ENCODE measurements at places on chromosomes 6 and 20.

GRCh38 chr6:38877721-38878120 is 162.6 kb downstream of the DNAH8 start:
- no peak for DNase-seq

DNA sequence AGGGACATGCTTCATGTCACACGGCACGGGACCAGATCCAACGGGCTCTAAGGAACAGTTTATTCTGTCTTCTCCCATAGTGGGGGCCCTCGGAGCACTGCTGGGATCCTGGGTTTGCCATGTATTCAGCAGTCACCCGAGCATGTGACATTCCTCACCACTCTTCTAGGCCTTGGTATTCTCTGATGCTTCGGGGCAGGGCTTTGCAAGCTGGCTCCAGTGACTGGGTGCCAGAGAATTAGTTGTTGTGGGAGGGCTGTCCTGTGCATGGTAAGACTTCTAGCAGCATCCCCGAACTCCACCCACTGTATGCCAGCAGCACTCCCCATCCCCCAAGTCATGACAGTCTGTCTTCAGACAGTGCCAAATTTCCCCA is 5.4 kb downstream of the CCN5 start:
- no peak for DNase-seq

DNA sequence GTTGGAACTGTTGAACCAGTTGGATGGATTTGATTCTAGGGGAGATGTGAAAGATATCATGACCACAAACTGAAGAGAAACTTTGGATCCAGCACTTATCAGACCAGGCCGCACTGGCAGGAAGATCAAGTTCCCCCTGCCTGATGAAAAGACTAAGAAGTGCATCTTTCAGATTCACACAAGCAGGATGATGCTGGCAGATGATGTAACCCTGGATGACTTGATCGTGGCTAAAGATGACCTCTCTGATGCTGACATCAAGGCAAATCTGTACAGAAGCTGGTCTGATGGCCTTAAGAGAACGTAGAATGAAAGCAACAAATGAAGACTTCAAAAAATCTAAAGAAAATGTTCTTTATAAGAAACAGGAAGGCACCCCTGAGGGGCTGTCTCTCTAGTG is 72.8 kb upstream of the CDYL start:
- no peak for DNase-seq

DNA sequence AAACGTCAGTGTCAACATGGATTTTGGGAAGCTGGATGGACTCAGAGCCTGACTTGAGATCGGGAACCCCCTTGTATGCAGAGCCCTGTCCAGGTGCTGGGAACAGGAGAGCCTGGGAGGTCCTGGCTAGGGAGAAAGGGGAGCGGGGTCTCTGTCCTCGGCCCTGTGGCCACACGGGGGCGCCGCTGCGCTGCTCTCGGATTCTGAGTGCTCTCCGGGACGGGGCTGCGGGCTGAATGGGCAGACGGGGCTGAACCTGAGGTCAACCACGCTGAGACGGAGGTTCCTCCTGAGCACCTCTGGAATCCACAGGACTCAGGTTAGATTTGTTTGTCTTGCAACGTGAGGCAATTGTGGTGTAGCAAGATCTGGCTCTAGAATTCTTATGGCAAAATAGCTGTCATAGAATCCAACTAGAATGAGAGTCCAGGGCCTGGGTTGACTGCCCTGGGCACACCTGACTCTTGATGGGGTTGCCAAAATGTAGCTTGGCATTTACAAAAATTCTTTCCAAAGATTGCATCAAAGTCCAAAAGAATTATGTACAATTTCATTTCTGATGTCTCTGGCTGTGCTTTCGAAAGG is 20.6 kb upstream of the HLA-F start:
- no peak for DNase-seq

GRCh38 chr6:142934599-142934998 is 10.4 kb downstream of the HIVEP2 start:
- no peak for DNase-seq

GRCh38 chr6:155177363-155177961 is 86.4 kb upstream of the CLDN20 start:
- no peak for DNase-seq

DNA sequence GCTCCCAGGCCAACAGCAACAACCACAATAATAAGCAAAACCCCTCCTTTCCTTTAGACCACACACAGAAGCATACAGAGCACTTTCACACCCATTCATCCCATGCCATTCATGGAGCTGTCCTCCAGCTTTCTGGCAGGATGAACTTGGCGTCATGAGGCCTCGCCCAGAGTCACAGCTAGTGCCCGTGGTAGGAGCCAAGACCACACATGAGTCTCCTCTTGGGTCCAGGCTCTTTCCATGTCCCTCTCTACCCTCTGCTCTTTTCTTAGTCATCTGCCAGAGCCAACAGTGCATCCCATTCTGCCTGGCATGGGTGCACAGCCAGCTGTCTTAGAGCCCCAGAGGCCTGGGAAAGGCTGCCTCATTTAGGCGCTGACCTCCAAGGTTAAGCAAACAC is 1.8 kb upstream of the TGM3 start:
- no peak for DNase-seq

DNA sequence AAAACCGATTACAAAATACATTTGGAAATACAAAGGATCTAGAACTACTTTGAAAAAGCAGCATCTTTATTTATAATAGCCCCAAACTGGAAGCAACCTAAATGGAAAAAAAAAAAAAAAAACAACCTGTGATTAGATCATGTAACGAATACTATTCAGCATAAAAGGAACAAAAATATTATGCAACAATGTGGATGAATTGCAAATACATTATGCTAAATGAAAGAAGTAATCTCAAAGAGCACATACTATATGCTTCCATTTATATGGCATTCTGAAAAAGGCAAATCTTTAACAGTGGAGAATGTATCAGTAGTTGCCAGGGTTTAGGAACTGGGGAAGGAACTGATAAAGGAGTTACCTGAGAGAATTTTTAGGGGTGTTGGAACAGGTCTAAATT is 28.9 kb downstream of the IRAK1BP1 start:
- no peak for DNase-seq

- no peak for DNase-seq
These were observed 410.9 kb upstream of the JARID2 start for GRCh38 chr6:14834851-14835530.

DNA sequence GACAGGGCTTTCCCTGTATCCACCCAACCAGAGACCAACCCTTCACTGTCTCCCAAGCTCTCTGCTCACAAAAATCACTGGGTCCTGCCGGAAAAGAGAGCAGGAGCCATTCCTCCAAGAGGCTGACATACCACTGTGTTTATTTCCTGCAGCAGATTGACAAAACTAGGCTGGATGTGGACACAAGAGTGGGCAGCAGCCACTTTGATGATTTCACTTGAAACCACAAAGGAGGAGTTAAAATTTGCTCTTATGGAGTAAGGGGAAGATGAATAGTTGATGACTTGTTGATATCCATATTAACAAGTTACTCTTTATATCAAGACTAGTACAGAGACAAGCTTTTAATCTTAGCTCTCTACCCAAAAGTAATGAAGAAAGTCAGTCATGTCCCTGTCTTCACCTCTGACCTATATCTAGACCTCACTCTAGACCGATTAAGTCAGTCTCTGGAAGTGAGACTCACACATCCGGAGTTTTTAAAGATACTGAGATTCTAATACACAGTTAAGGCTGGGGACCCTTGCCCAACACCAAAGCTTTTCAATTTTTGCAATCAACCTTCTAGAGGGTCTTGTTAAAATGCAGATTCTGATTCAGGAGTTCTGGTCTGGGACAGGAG is 73.8 kb downstream of the SCML4 start:
- no peak for DNase-seq

DNA sequence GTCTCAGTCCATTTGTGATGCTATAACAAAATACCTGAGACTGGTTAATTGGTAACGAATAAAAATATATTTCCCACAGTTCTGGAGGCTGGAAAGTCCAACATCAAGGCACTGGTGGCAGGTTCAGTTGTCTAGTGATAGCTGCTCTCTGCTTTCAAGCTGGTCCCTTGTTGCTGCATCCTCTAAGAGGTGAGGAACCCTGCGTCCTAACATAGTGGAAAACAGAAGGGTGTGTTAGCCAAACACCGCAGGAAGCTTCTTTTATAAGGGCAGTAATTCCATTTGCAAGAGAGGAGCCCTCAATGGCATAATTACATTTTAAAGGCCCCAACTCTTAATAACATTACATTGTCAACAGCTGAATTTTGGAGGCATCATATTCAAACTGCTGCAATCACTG is 372.7 kb downstream of the ADGRB3 start:
- DNase-seq: no peak

DNA sequence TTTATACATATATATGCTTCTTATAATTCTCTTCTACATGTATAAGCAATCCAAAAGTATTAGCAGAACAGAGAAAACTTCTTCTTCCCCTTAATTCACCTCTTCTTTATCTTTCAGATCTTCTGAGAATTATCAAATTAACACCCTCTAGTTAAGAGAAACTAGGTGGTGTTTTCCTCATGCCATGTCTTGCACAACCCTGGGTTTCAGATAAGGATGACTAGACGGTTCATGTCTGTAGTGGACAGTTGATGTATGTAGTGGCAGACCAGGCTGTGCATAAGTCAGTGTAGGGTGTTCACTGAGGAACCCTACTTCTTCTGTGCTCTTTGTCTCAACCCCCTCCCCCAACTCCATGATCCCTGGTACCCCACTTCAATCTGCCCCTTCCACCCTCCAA is 187.3 kb downstream of the SAMD5 start:
- no peak for DNase-seq

- no peak for DNase-seq
These were observed 92.4 kb upstream of the CEP85L start for GRCh38 chr6:118743746-118744145.

DNA sequence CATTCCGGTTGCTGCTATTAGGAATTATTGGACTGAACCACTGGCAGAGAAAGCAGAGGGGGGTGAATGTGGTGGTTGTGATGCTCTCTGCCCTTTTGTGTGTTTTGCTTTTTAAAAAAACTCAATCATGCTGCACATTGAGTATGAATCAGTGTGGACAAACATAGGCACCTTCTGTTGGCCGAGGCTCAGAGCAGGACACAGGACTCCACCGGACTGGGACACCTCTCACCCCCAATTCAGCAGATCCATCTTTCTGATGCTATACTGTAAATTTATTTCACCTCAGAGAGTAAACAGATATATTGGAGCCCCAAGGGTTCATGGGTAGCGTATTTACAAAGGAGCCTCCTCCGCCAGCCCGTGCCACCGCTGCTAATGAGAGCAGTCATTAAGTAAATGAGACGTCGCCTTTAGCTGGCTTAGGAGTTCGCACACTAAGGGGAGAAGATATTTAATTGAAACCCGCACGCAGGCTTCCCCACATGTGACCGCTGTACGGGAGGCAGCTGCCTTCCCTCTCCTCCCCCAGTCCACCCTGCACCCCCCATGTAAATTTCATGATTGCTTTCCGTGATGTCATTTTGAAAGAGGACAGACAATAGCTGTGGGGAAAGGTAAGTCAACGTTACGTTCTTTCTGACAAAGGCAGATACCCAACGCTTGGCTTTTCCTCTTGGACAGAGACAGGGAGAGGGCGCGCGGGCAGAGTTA is at the start of gene MYT1:
Gene MYT1, plus strand, starts transcription at position 330 of the 714 bp plus-strand sequence. CDS start 34,410 bp downstream, outside the sequence.
- DNase-seq: no peak

GRCh38 chr6:85383042-85383441 is 66.8 kb upstream of the NT5E start:
- DNase-seq: no peak

DNA sequence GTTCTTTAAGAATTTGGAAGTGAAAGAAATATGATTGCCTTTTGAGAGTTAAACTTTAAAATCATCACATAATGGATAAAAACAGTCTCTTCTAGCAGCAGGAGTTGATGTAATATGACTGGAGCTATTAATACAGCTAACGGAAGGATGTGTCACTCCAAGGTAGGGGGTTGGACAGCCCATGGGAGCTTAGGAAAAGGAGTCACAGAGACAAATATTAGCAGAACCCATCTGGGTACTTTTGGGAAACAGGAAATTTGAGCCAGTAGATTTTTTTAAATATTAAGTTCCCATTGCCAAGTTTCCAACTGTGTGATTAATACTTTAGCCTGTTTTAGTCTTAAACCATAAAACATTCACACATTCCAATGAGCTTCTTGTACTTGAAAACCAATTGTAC is 164.7 kb upstream of the RIMS1 start:
- DNase-seq: no peak

- no peak for DNase-seq
These were observed 3.4 kb downstream of the CALHM4 start for GRCh38 chr6:116556814-116557415.

GRCh38 chr6:109738667-109739066 is 47.6 kb downstream of the FIG4 start:
- DNase-seq: no peak

- no peak for DNase-seq
These were observed 538 bp upstream of the ENPP1 start for GRCh38 chr6:131807321-131807643.

DNA sequence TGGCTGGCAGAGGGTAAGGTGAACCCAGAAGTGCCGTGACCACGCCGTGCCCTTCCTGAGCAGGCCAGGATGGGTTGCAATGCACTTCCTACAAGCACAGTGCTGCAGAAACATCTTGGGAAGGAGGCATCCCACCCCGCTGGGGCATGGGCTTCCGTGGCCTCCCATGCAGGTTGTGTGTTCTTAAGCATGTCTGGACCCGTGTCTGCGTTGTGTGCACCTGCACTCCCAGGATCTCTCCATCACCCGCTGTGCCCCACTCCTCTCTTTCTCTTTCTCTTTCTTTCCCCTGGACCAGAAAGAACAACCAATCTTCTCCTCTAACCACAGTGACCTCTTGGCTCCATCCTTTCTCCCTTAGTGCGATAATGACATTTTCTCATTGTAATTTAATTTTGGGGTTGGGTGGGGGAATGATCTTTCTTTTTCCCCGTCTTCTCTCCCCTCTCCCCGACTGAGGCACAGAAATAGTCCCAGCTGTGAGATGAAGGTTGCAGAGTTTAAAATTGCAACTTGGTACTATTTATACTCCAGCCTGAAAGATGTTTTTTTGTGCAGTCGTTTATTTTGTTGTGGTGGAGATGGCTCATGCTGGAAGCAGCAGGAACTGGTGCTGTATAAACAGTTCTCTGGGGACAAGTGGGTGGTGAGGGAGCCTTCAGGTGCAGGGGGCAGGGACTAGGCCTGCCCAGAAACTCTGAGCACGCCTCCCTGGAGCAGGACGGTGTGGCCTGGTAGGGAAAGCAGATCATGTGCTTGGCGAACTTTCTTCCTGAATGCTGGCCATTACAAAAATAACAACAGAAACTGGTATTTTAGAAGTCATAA is 20.5 kb downstream of the BCAS4 start:
- DNase-seq: peak; percentile 38
